ELF-1 (cell line): ENCODE measurements at places on chromosomes 5 and 9.

DNA sequence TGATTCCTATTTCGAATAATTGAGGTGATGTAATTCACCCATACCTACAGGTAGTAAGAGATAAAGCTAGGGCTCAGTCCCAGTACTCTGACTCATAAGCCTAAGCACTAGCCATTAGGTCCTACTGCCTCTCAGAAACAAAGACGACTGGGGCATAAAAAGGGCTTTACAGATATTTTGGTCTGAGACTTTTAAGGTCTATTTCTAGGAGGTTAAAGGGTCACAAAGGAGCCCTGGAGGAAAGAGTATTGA lies 69.8 kb downstream of the SGCD start:
- no peak for DNase-seq

DNA sequence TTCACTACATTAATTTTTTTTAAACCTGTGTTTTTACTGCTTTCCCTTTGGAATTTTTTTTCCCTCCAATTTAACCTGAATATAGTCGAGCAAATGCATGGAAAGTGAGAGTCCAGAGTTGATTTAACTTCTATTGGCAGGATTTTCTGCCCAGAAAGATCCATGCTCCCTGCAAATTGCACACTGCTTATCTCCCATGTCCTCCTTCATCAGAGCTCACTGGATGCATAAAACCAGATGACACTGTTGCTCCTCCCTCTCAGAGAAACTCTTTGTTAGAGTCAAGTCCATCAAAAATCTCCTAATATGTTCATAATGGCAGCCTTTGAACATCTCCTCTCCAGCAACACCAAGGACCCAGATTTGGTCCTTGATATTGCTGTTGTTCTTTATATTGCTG lies 297.0 kb upstream of the SLC24A2 start:
- DNase-seq = no peak

DNA sequence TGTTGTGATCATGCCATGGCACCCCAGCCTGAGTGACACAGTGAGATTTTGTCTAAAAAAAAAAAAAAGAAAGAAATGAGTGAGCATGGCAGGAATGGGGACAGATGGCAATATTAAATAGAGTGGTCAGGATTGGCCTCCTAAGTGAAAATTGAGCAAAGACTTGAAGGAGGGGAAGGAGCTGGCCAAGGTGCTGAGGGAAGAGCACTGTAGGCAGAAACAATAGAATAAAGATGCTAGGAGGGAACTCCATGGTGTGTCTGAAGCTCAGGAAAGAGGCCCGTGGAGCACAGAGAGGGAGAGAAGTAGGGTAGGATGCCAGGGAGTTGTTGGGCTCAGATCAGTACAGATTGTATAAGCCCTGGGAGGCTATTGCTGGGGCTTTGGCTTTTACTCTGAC lies 64.4 kb upstream of the PCAT7 start:
- DNase-seq = peak; percentile 17

DNA sequence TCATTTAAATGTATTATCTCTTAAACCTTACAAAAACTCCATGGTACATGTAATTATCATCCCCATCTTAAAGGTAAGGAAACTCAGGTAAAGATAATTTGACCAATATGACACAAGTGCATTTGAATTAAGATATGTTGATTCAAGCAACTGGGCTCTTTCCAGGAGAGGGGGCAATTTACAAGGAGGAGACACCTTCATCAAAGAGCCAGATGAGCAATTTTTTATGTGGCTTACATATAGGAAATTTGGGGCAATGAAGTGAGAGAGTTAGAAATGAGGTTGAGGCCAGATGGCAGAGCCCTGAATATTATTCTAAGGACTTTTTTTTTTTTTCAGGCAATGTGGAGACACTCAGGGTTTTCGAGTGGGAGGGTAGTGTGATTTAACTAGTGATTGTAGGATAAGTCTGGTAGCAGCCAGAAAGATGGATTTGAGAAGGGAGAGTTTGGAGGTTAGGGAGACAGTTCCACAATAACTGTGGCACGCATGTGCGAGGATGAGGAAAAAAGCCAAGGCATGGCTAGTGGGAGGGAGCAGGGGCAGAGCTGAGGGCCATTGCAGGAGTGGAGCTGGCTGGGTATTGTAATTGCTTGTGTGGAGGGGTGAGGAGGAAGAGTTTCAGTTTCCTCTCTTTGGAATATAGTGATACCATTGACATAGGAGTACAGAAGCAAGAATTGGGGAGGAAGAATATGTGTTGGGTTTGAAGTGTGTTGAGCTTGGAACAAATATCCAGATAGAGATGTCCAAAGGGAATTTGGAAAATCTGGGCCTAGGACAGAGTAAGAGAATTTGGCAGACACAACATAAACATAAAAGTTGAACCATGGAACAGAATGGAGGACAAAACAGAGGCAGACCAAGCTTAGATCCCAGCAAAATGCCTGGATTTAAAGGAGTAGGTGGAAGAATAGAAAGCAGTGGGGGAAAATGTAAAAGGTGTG lies 72.0 kb downstream of the ACTBL2 start:
- DNase-seq = no peak

DNA sequence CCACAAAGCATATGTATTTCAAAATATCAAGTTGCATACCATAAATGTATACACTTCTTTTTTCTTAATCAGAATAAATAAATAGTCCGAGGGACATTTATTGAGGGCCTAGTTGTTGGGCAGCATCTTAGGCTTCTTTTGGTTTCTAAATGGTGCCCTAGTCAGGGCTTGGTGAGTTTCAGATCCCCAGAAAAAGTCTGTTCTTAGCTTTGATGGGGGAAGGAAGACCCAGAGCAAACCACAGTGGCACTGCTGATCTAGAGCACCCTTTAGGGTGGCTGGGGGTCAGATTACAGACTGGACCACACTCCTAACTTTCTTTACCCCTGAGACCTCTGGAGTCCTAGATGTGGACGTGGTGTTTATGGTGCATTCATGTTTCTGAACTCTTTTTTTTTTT lies 97.8 kb downstream of the C9orf152 start:
- DNase-seq = no peak

GRCh38 chr5:17898766-17899165 lies 264.5 kb downstream of the TAF11L14 start:
- DNase-seq = no peak

DNA sequence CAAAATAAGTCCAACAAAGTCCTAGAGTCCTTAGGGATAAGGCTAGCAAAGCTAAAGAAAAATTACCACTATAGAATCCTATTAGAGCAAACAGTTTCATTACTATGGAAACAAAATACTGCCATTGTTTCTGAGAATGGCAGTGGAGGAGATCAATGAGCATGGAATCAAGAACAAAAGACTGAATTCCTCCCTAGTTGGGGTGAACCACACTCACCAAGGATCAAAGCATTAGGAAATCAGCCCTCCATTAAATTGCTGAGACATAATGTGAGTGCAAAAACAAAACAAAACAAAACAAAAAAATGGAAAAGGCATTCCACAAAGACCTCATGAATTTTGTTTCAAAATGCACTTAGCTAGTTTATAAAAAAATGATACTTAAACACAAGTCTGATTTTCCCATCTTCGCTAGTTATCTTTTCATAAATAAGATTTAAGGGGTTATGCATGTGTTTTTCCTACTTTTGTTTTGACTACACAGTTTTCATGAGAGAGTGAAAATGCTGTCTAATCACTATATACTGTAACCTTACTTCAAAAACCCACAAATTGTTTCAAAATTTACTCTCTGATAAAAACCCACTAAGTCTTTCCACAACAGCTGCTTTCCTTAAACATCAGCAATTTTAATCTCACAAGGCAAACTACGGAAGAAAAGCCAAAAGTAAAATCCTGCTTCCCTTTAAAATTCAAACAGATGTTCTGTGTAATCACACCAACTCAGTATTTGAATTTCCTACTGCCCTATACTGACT lies 9.7 kb downstream of the SERINC5 start:
- no peak for DNase-seq

DNA sequence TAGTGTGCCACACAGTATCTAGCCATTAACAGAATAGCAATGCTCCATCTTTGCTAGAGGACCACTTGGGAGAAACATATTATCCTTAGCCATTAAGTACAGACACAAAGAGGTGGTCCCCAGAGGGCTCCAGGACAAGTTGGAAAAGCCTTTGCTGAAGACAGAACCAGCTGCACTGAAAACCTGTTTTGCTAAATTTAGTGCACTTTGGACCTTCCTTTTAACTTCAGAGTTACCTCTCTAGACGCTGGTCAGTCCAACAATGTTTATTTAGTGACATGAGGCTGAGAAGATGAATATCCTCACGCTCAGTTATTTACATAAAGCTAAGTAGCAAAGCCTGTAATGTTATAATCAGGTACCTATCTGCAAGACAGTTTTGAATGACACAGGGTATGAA lies 265.0 kb upstream of the ZNF608 start:
- no peak for DNase-seq

DNA sequence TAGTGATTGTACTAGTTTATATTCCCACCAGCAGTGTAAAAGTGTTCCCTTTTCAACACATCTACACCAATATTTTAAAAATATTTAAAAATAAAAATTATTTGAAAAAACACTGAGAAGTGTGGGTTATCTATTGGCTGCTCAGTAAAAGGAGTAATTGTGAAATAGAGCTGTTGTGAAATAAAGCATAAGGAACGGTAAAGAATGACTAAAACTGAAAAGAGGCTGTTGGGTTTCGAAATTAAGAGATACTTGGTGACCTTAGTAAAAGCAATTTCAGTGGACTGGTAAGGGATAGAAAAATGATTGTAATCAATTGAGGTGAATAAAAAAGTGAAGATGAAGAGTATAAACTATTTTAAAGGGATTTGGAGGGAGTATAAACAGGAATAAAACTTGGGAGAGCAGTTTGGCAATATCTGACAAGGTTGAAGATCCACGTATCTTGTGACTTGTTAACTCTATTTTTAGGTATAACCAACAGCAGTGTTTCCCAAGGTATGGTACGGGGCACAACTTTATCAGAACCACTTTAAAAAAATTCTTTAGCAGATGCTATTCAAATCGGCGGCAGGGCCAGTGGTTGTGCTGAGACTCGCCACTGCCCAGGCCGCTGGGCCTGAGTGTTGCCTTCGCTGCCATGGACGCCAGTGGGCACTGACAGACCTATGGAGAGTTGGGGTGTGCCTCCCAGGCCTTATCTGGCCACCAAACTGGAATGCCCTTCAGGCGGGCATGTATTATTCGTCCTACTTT lies 63.3 kb downstream of the TMEM38B start:
- DNase-seq = no peak

- DNase-seq = peak; percentile 88
Observed at GRCh38 chr5:140372971-140373487, 13.0 kb downstream of the SLC4A9 start.

DNA sequence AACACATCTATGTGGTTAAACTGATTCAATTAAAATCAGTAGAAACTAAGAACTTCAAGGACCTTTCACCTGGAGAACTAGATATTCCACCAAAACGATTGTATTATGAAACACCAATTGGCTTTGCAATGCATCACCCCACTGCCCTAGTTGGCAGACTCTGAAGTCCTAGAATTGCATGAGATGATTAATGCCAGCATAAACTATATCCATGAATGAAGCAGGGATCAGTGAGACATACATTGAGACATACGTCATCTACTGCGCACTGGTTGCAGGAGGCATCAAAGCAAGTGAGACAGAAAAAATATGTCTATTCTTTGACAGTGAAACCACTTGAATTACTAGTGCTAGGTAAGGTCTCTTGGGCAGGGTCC lies 9.7 kb upstream of the ZNF354A start:
- DNase-seq = no peak

GRCh38 chr9:6889868-6890267 lies 132.1 kb downstream of the KDM4C start:
- no peak for DNase-seq

GRCh38 chr5:147643142-147643541 lies 133.3 kb upstream of the DPYSL3 start:
- DNase-seq = no peak

- DNase-seq = no peak
Observed at GRCh38 chr5:107853696-107854095, 183.0 kb upstream of the EFNA5 start.

GRCh38 chr9:104028827-104029226 lies 65.3 kb upstream of the SMC2 start:
- no peak for DNase-seq

DNA sequence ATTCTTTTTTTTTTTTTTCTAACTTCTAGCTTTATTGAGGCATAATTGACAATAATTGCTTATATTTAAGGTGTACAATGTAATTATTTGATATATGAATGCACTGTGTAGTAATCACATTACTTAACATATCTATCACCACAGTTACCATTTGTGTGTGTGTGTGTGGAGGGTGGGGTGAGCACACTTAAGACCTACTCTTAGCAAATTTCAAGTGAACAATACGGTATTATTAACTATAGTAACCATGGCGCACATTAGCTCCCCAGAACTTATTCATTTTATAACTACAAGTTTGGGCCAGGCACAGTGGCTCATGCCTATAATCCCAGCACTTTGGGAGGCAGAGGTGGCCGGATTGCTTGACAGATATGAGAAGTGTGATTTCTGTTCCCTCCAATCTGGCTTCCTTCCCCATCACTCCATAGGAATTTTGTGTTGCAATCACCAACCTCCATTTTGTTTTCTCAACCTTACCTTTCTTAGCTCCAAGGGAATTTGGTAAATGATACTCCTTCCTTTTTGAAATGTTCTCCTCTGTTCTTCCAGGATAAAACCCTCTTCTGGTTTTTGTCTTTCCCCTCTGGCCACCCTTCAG lies 14.9 kb downstream of the TXN start:
- DNase-seq = no peak

GRCh38 chr5:128264564-128265360 lies 181.2 kb downstream of the SLC12A2 start:
- DNase-seq = no peak

GRCh38 chr5:88154891-88155290 lies 113.8 kb downstream of the TMEM161B start:
- no peak for DNase-seq

- no peak for DNase-seq
Observed at GRCh38 chr5:111243318-111243717, 19.1 kb downstream of the CAMK4 start.

DNA sequence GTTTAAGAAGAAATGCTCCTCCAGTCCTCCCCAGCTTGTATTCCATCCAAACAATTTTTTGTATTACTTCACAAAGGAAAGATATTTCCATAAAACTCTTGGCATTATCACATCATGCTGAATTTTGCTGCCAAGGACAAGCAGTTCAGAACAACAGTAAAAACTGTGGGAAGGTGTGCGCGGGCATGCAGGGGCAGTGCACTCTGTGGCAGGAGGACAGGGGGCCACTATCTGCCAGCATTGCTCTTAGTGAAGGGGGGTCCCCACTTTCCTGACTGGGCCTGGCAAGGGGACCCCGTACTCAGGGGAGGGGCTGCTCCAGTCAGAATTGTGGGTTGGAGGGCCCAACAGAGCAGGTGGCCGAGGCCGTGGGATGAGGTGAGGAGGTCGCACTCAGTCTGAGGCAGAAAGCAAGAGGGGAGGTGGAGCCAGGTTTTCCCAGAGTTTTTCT lies 32.8 kb downstream of the ANGPTL2 start:
- no peak for DNase-seq

- no peak for DNase-seq
Observed at GRCh38 chr9:763692-764091, 77.8 kb upstream of the DMRT1 start.
